Kidney (tissue), 22 donors: ENCODE measurements at places on chromosomes 12 and 14. TPM values are rescaled to one million over a fixed set of nuclear protein-coding genes. Genes with fewer than 3 reads are reported as not detected.

The LALBA gene
- not detected for total RNA-seq

The GPR84 gene
- 1.7 TPM for total RNA-seq

The TMTC2 gene
- 32.9 TPM for total RNA-seq

The CCDC177 gene
- not detected for total RNA-seq

The MIP gene
- total RNA-seq: not detected

- H3K27ac ChIP-seq: no peak overlapping the region
- H3K4me3 ChIP-seq: no peak overlapping the region
- H3K36me3 ChIP-seq: no peaks in the 10 kb centered on the region
- H3K27me3 ChIP-seq: no peaks in the 10 kb centered on the region
- peak; percentile 86 for DNase-seq
Measured at GRCh38 chr14:93368996-93369712, 22.2 kb downstream of the COX8C start.

DNA sequence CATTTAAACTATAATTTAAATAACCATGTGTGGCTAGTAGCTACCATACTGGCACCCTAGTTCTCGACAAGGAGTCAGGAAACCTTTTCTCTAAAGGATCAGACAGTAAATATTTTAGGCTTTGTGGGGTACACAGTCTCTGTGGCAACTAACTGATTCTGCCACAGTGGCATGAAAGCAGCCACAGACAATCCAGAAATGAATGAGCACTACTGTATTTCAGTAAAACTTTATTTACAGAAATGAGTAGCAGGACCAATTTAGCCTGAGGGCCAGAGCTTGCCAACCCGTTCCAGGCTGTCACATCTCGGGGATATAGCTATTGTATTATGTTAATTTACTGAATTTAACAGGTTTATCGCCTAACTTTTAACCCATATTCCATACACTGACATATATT is 278.7 kb downstream of the ITPR2 start:
- no peak overlapping the region for H3K27ac ChIP-seq
- DNase-seq: no peak
- H3K27me3 ChIP-seq: no peaks in the 10 kb centered on the region
